Activated CD4-positive, alpha-beta memory T cell treated with anti-CD3 and anti-CD28 coated beads for 36 hours (primary cell): ENCODE measurements at places on chromosomes 3 and 15. TPM values are rescaled to one million over a fixed set of nuclear protein-coding genes. Genes with fewer than 3 reads are reported as not detected.

GRCh38 chr3:125145751-125146475, 66.6 kb downstream of the SLC12A8 start:
- no peak for DNase-seq
- peaks cover 22% of the 10 kb centered on the region for H3K4me1 ChIP-seq
- no peak overlapping the region for H3K27ac ChIP-seq
- no peak overlapping the region for H3K4me3 ChIP-seq

- H3K36me3 ChIP-seq = no peaks in the 10 kb centered on the region
- DNase-seq = no peak
- no peaks in the 10 kb centered on the region for H3K27me3 ChIP-seq
Measured at GRCh38 chr3:48566401-48566760, 2.8 kb upstream of the UCN2 start.

DNA sequence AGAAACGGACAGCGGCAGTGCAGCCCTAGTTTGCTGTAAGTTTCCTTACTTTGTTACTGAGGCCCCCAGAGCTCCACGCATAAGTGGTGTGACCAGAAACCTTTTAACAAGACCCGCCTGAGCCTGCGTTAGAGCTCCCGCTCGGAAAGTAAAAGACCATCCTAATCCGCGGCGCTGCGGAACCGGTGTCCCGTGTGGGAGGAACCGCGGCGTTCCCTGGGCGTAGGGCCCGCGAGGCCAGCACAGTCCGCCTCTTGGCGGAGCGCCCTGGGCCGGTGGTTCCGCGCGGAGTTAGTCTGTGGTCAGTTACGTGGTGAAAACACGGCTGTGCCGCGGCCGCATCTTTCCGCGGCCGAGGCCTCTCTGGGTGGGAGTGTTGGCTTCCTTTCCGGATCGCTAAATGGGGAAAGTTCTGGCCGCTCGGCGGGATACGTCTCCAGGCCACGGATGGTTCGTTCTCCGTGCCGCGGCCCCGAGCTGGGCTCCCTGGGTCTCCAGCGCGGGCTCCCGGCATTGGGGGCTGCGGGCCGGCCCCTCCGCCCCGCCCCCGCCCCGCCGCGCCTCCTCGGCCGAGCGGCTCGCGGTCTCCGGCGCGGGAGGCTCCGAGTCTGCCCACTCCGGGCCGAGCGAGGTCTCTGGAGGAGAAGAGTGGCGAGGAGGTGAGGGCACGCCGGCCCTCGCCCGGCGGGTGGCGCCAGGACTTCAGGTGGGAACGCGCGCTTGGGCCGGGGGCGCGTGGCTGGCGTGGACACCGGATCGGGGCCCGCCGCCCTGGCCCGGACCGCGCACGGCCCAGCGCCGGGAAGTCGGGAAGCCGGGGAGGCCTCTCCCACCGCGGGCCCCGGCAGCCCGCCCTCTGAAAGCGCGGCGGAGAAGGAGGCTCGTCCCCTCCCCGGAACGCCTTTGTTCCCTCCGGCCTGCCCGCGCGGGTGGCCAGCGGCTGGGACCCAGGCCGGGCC, 754 bp downstream of the B3GNT5 start:
- H3K4me3 ChIP-seq = peak overlapping the region; percentile 76
- peaks cover 7% of the 10 kb centered on the region for H3K36me3 ChIP-seq
- peak overlapping the region; percentile 34 for H3K27ac ChIP-seq
- DNase-seq = peak; percentile 45
- H3K4me1 ChIP-seq = peaks cover 12% of the 10 kb centered on the region
- H3K27me3 ChIP-seq = peaks cover 18% of the 10 kb centered on the region

The ZIC1 gene
- total RNA-seq = not detected

The CAMK2N2 gene
- 0.21 TPM for total RNA-seq
